ENCODE measurements at places on chromosomes 2 and 18.

GRCh38 chr2:120439637-120440384, 93.9 kb downstream of the INHBB start:
- DNase-seq = no peak

GRCh38 chr2:176818617-176819016, 394.0 kb upstream of the HNRNPA3 start:
- no peak for DNase-seq

DNA sequence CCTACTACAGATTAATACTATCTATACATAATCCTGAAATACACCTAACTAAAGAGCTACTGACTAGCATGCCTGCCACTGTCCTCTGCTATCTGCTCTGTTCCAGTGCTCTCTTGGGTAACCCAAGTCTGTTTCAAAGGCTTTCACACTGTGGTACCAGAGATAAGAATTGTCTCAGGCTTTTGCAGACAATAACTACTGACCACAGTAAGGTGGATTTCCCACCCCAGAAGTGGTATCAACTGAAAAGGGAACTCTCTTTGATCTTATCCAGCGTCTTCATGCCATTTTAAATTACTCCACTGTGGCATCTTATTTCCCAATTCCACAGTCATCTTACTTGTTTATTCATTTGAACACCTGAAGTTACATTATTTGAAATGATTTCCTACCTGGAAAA, 190.2 kb downstream of the IKZF2 start:
- DNase-seq = no peak

- DNase-seq = no peak
These were observed at the start of gene CAVIN2 for GRCh38 chr2:191846515-191847476. TSS of gene CAVIN2 (minus strand) at chr2:191847088. CDS start at chr2:191846925, 163 bp downstream.

GRCh38 chr2:135212757-135213156, 160.7 kb downstream of the RAB3GAP1 start:
- no peak for DNase-seq

All from activated CD4-positive, CD25-positive, alpha-beta regulatory T cell treated with anti-CD3 and anti-CD28 coated beads, Interleukin-2, amount 50 U/mL, for 72 hours (primary cell).